ENCODE measurements at places on chromosomes 12 and 14. TPM values are rescaled to one million over a fixed set of nuclear protein-coding genes. Genes with fewer than 3 reads are reported as not detected.

The CMKLR1 gene
- 0.48 TPM for total RNA-seq

The CLEC6A gene
- not detected for total RNA-seq

GRCh38 chr12:45914090-45914489 is 76.3 kb downstream of the SCAF11 start:
- no peak for DNase-seq

DNA sequence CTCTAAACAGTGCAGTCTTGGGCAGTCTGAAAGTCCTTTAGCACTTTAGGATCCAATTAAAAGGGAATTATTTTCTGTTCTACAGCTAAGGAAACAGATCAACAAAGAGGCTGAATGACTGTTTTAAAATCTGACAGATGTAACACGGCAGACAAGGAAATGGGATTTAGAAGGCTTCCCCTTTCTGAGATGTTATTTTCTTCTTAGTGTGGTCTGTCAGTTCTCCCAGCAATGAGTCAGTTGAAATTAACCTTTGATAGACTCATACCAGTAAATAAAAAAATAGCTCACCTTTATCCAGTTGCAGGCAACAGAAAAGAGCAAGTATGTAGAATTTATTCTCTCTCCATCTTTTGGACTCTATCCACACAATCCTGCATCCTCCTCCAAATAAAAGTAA is 98.1 kb downstream of the NEDD1 start:
- DNase-seq, result no peak

DNA sequence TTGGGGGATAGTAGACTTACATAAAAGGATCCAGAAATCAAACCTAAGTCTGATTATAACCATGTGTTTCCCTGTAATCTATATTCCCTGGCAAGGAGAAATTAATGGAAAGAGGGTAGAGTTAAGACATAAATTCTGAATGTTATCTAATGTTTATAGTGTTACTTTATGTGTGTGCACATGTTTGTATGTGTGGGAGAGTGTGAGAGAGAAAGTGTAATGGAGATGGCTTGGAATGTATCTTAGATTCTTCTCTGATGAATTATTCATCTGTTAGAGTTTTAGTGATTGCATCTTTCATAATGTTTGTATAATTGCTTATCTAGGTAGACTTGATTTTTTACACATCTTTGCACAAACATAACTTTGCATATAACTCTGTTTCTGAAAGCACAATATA is 490.9 kb downstream of the FLRT2 start:
- no peak for DNase-seq

DNA sequence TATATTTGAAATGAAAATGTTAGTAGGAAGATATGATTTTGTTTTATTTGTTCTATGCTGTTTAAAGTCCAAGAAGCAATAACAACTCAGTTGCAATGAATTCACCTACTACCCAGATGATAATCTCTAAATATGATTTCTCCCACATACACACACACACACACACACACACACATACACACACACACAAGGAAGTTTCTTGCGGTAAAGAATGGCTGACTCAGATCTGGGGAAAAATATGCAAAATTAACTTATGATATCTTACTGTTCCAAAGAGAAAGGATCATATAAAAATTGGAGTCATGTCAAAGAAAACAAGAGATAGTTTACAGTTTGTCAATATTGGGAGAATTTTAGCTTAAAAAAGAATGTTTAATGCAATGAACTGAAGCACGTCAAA is 456.7 kb downstream of the SLC16A7 start:
- DNase-seq, result no peak

DNA sequence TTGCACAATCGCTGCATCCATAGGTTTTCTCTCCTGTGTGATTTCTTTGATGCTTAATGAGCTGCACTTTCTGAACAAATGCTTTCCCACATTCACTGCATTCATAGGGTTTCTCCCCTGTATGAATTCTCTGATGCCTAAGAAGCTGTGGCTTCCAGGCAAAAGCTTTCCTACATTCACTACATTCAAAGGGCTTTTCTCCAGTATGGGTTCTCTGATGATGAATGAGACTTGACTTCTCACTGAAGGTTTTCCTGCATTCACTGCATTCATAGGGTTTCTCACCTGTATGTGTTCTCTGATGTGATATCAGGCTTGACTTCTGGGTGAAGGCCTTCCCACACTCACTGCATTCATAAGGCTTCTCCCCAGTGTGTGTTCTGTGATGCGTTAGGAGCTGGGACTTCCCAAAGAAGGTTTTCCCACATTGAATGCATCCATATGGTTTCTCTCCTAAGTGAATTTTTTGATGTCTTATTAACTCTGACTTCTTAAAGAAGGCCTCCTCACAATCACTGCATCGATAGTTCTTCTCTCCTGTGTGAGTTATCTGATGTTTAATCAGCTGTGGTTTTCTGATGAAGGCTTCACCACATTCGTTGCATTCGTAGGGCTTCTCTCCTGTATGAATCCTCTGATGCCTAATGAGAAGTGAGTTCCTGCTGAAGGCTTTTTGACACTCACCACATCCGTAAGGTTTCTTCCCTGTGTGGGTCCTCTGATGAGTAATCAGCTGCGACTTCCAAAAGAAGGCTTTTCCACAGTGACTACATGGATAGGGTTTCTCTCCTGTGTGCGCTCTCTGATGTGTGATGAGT is 30.3 kb downstream of the ZNF605 start:
- no peak for DNase-seq

DNA sequence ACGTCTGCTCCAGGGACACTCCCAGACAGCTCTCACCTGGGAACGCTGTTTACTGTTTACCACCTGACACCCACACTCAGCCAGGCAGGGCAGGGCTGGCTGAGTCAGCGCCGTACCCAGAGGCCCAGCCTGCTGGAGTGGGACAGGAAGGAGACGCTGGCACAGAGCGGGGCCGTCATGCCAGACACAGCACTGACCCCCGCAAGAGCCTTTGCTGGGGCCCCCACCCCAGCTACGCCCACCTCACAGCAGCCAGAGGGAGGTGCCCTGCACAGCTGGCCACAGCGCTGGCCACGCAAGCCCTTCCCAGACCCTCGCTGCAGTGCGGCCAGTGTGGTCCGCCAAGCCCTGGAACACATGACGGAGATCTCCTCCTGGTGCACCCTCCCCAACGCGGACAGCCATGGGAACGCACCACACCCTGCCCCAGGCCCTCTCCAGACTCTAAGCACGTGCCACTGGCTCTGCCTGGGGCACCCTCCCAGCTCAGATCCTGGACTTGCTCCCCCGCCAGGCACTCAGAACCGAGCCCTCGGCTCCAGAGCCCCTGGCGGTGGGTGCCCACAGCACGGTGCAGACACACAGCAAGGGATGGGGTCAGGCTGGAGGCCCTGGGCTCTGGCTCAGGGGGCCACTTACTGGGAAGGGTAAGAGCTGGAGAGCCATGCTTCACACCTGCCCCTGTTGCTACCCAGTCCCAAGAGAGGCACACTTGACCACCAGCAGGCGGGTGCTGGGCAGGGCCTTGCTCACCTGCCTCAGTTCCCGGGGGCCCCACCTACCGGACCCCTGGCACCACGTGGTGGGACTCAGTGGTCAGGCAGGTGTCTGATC is 5.7 kb downstream of the AHNAK2 start:
- DNase-seq, result no peak

GRCh38 chr14:92704036-92704804 is 44.2 kb downstream of the LGMN start:
- no peak for DNase-seq

GRCh38 chr14:69473946-69474345 is 10.6 kb upstream of the PLEKHD1 start:
- no peak for DNase-seq

- no peak for DNase-seq
These were observed 15.5 kb upstream of the NTN4 start for GRCh38 chr12:95805864-95806671.

DNA sequence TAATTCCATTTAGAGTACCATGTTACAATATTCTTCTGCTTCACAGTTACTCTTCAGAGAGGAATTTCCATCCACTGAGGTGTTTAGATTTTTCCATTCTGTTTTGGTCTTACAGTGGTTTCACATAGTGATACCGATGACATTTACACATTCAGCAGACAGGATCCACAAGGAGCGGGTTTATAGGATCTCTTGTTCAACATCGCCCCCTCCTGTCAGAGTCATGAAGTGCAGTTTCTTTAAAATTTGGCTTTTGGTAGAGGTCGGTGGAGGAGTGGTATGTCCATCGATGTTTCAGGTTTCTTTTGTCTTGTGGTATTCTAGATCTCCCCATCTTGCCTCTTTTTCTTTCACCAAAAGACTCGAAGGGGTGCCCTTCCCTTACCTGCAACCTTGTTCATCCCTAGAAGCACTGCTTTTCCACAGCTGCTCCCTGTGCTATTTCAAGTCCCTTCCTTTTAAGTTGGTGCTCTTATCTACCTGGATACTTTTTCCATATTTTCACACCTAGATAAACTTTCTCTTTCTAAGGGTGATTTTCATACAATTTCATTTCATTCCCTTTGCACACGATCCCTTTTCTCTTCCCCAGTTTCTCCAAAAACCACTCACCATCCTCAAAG is 181.3 kb downstream of the ITPR2 start:
- no peak for DNase-seq

GRCh38 chr12:97921979-97922722 is 459.5 kb downstream of the RMST start:
- DNase-seq, result no peak

- no peak for DNase-seq
These were observed 53.7 kb downstream of the CCDC88C start for GRCh38 chr14:91363776-91364523.
